ENCODE measurements at places on chromosomes 6 and 20. TPM values are rescaled to one million over a fixed set of nuclear protein-coding genes. Genes with fewer than 3 reads are reported as not detected.

Gene CCN2
- polyA plus RNA-seq = 13.4 TPM

Gene SEMG2
- polyA plus RNA-seq = not detected

Gene BNIP5
- not detected for polyA plus RNA-seq

Gene MDFI
- 70.3 TPM for polyA plus RNA-seq

Gene ENPP3
- polyA plus RNA-seq = 0.07 TPM

Gene LY6G6C
- 21.9 TPM for polyA plus RNA-seq

Gene FRK
- polyA plus RNA-seq = 1.8 TPM

Gene ECT2L
- 0.05 TPM for polyA plus RNA-seq

Gene KCNG1
- 15.3 TPM for polyA plus RNA-seq

Gene ZC2HC1B
- 0.08 TPM for polyA plus RNA-seq

Gene DZANK1
- polyA plus RNA-seq = 1.7 TPM

Gene CFAP206
- polyA plus RNA-seq = 0.06 TPM

Gene RUNX2
- polyA plus RNA-seq = 0.31 TPM

Gene DPPA5
- polyA plus RNA-seq = not detected

Gene NRSN2
- 6.0 TPM for polyA plus RNA-seq

Gene VIP
- 0.69 TPM for polyA plus RNA-seq

Gene PHACTR3
- 0.27 TPM for polyA plus RNA-seq

Gene PRRT1
- 2.3 TPM for polyA plus RNA-seq

Gene BPIFB2
- polyA plus RNA-seq = 0.08 TPM

Gene GJA10
- not detected for polyA plus RNA-seq

Gene STMND1
- polyA plus RNA-seq = 0.53 TPM

Gene CYP24A1
- polyA plus RNA-seq = 0.39 TPM

Gene POM121L2
- not detected for polyA plus RNA-seq

Gene CST7
- polyA plus RNA-seq = 2.9 TPM

Gene ASIP
- polyA plus RNA-seq = not detected

Gene SLC12A5
- polyA plus RNA-seq = 0.25 TPM

Gene SENP6
- polyA plus RNA-seq = 21.8 TPM

Gene COL21A1
- 1.6 TPM for polyA plus RNA-seq

Gene HLA-DQA1
- 2.8 TPM for polyA plus RNA-seq

Gene CCN6
- polyA plus RNA-seq = not detected

Gene TREM1
- 0.15 TPM for polyA plus RNA-seq

Gene NEDD9
- 2.1 TPM for polyA plus RNA-seq

Gene TLDC2
- polyA plus RNA-seq = 0.16 TPM

Gene BIRC7
- polyA plus RNA-seq = not detected

Gene TMC2
- not detected for polyA plus RNA-seq

Gene NMBR
- polyA plus RNA-seq = not detected

Gene NOL4L
- 1.1 TPM for polyA plus RNA-seq

Measured in esophagus (tissue), 2 donors.